ENCODE measurements at places on chromosomes 7 and 10.

DNA sequence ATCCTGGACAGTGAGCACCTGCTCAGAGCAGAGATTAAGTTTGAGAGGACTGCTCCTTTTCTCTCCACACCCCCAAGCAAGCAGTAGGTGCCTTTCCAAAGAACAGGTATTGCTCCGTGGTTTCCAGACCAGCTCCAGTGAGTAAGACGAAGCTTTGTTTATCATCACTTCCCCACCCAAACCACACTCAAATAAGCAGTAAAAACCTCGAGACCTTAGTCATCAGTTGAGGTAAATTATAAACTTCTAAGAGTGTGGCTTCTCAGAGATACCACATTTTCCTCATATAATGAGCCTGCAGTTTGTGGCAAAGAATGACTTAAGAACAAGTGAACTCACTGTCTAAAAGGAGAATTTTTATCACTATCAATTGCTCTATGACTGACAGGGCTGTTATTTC, 50.0 kb upstream of the GRB10 start:
- ATAC-seq: no peak

- no peak for ATAC-seq
Measured at GRCh38 chr10:20890009-20890408, 7.1 kb downstream of the NEBL start.

GRCh38 chr7:11858622-11859302, 26.8 kb upstream of the THSD7A start:
- ATAC-seq: no peak

DNA sequence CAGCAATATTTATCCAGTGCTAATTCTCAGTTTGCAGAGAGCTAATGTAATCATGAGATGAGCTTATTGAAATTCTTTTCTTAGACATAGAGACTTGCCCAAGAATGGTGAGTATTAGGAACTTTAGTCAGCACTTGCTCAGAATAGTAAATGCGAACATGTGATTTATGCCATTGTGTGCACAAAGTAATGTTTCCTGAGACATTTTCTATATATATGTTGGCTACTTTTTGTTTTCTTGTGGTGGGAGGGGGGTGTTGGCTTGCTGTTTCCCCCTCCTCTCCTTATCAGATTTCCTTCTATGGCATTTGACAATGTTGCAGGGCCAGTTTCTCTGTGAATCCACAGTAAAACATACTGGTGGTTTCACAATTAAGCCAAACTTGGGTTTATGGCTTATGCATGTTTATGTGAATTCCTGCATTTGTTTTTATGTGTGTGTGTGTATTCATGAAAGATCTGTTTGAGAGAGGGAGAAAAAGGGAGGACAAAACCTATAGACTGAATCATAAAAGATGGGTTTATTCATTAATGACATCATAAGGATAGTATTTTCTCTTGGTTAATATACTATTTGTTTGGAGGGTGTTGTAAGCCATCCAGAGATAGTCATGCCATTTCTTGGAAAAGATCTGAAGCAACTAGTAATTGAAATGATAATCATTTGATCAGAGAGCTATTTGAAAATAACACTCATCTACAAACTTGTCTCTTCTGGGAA, 36.3 kb downstream of the ARID5B start:
- ATAC-seq: no peak

GRCh38 chr10:30027057-30028005, 32.1 kb downstream of the JCAD start:
- ATAC-seq: peak; percentile 94

- ATAC-seq: no peak
Measured at GRCh38 chr7:44995555-44996493, 4.2 kb upstream of the CCM2 start.

- no peak for ATAC-seq
Measured at GRCh38 chr10:14543904-14544210, 213.1 kb upstream of the FRMD4A start.

DNA sequence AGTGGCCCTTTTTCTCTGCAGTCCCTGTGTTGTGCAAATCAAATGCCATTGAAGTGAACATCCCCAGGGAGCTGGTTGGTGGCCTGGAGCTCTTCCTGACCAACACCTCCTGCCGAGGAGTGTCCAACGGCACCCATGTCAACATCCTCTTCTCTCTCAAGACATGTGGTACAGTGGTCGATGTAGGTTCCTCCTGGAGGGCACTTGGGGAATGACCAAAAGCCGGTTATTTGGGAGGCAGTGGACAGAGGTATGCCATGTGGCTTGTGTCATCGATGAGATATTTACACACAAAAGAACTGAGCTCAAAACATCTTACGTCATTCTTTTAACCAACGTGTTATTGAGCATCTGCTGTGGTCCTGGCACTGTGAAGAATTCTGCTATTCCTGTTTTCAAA, 19.7 kb downstream of the OIT3 start:
- ATAC-seq: no peak

- peak; percentile 64 for ATAC-seq
Measured at GRCh38 chr10:63157845-63158624, 24.9 kb downstream of the NRBF2 start.

DNA sequence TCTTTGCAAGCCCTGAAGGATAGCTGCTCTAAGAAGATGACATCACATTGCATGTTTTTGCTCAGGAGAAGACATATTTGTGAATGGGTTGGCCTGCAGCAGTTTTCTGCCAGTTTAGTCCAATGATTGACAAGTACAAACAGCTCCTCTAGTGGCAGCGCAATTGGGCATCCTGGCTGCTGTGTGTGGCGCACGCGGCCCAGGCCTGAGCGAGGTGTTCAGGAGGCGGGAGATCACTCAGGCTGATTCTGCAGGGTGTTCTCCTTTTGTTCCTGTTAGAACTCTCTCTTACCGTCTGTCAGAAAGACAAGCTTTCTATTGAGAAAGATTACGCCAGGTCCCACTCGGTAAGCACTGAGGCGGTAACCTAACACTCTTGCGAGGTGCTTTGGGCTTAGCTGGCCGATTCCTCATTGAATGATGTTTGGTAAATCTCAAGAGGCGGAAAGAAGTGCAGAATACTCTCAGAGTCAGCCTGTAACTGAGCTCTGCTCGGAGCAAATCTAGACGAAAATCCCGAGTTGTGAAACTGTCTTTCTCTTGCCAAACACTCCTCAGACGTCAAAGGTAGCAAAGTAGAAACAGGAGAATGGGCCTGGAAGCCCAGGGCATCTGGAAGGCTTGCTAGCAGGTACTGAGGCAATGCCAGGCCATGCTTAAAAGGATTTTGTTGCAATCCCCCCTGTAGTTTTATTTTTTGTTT, 219.2 kb upstream of the BMPER start:
- no peak for ATAC-seq

DNA sequence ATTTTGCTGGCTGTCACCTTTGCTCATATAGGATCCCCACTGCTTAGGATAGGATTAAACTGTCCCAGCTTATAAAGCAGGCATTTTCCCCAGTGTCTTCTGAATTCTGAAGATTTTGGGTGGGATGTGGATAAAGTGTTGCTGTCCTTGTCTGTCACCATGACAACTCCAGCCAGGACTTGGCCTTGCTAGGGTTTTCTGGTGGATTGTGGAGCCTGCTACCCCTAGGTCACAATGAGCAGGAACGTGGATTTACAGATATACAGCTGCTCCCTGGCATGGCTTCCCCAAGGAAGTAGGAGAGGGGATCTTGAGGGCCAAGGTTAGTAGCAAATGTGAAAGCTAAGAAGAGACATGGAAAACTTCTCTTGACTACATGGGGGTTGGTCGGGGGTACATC, 220.7 kb downstream of the WDR11 start:
- no peak for ATAC-seq

DNA sequence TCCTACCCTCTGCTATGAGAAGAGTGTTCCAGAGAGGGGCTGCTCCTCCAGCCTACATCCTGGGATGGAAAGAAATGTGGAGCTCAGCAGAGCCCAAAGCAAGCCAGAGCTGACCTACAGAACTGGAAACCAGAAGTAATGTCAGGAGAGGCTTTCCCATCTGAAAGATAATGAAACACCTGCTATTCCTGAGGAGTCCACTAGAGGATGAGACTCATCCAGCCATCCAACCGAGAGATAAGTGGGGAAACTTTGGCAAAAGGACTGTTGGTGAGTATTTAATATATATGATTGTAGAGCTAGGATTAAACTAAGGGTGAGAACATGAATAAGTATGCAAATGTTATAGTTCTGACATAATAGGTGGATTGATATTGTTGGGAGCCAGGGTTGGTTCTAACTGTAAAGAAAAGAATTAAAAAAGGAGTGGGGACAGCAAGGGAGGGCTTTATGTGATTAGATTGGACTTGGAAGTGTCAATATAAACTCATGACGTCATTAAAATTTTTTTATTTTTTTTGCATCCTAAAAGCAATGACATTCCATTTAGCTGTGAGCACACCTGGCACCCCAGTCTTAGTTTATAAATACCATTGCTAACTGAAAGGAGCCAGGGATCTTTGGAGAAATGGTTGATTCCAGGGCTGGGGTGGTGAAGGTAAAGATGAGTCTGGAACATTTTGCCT, 312.8 kb upstream of the NFE2L3 start:
- no peak for ATAC-seq

DNA sequence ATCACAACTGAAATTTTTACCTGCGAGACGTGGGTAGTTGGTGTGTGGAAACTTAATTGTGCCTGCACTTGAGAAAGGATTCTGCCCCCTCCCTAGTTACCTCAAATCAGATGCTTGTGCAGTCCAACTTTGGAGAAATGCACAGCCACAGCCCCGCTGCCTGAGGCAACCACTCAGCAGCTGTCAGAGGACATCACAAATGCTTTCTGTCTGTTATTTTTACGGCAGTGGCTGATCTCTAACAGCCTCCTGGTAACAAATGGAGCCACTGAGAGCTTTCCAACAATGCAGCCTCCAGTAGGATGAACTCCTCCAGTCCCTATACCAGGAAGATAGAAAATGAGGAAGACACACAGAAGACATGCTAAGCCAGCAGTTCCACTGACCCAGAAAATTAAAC, 712.2 kb upstream of the GHITM start:
- no peak for ATAC-seq

GRCh38 chr7:15330943-15331342, 230.9 kb downstream of the AGMO start:
- no peak for ATAC-seq

GRCh38 chr10:10644008-10644646, 373.5 kb upstream of the CELF2 start:
- no peak for ATAC-seq

- no peak for ATAC-seq
Measured at GRCh38 chr7:20653636-20654035, 38.2 kb downstream of the ABCB5 start.

DNA sequence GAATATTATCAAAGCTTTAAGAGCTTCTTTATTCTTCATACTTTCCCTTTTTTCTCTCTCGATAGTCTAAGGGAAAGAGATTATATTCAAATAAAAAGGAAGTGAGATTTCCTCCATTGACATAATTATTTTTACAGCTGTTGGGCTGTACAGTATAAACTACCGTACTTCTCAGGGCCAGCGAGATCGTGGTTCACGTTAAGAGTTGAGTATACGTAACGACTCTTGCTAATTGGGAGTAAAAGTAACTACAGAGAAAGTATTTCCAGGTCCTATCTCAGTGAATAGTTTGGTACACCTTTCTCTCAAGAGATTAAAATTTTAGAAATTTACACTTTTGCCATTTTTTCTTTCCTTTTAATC, 57.8 kb downstream of the INPP5F start:
- no peak for ATAC-seq

GRCh38 chr7:127968547-127968946, 62.7 kb downstream of the LRRC4 start:
- ATAC-seq: no peak

- no peak for ATAC-seq
Measured at GRCh38 chr7:48004638-48005037, 24.3 kb downstream of the SUN3 start.

GRCh38 chr7:100896732-100897608, 1.3 kb upstream of the ACHE start:
- peak; percentile 42 for ATAC-seq

DNA sequence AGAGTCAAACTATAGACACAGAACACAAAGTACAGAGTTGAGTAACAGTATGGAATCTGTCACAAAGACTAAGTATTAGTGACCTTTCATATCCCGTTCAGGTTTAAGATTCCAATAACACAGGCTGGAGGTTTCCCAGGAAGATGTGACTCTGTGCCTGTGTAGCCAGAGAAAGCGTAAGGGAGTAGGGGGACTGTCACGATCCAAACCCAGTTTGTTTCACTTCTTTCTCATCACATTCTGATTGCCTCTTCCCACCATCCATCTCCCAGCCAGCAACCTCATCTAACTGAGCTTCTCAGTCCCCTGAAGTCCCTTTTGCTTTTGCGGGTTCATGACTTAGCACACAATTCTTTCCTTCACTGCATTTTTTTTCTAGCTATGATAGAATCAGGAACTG, 76.4 kb upstream of the NPVF start:
- no peak for ATAC-seq

- no peak for ATAC-seq
Measured at GRCh38 chr10:129275886-129276285, 191.2 kb upstream of the MGMT start.

DNA sequence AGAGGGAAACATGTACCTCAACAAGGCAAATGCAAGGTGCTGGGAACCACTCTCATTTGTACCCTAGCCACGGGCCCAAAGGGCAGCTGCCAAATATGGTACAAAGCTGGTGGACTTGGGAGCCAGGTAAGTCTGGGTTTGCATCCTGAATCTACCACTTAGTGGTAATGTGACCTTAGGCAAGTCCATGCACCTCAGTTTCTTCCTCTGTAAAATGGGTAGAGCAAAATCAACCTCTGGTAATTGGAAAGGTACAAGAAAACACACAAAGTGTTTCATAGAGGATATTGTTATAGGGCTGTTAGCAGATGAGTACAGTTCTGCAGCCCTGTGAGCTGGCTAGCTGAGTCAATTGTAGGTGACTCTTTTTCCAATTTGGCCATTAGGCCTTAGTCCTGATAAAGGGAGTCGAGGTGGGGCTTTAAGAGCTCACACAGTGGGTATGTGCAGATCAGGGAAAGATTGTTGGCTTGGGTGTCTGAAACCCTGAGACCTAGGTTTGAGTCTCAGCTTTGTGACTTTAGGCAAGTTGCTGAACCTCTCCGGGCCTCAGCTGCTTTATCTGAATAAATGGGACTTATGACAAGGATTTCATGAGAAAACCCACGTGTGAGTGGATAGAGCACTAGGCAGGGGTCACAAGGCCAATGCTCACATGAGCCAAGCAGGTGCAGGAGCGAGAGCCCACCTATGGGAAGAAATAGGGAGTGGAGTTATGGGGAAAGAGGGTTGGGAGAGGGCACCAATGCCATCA, 121.3 kb upstream of the GDF10 start:
- no peak for ATAC-seq

GRCh38 chr10:123359539-123359938, 205.3 kb downstream of the BUB3 start:
- ATAC-seq: no peak

DNA sequence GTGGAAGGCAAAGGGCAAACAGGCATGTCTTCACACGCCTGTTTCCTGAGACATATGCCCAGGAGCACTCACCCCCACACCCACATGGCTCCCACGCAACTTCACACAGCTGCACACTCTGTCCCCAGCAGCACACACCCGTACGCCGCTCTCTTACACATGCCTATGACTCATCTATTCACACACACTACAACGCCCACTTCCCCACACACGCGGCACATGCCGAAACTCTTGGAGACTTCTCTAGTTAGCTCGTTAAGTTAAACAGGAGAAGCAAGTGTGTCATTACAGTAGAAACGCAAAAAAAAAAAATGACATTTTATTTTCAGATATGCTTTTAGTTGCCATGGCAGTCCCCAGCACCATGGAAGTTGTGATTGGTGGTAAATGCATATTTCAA, 6.7 kb downstream of the CALN1 start:
- ATAC-seq: no peak

Data from stimulated activated memory B cell treated with anti-CD40 and anti-IgM and Interleukin-4, amounts not matched to agents 10 μg/mL and 1 μg/mL and 100 μg/mL, for 72 hours (primary cell).